ENCODE measurements at places on chromosomes 11 and 22.
A peak's percentile ranks its signal among the peaks of the same experiment; 100 is the strongest.

- DNase-seq, result no peak
These were observed 46.4 kb downstream of the RCN1 start for GRCh38 chr11:32137263-32137662.

GRCh38 chr22:31055635-31056159 lies 25.4 kb upstream of the SMTN start:
- DNase-seq, result no peak

DNA sequence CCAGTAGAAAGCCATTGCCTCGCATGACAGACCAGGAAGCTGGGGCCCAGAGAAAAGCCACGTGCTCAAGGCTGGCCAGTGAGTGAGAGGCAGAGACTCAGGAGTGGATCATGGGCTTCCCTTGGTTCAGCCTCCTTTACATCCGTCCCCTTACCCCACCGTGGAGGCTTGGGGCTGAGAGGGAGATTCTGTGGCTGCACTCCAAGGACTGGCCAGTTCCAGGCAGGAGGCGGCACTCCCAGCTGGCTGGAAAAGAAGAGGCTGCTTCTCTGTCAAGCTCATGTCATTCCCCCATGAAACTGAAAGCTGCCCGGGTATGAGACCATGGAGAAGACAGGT lies 6.6 kb upstream of the ASCL2 start:
- DNase-seq, result no peak

GRCh38 chr22:44697423-44698141 lies 4.4 kb upstream of the PRR5 start:
- DNase-seq, result no peak

GRCh38 chr11:65133724-65134123 lies 595 bp downstream of the SYVN1 start:
- DNase-seq, result no peak

DNA sequence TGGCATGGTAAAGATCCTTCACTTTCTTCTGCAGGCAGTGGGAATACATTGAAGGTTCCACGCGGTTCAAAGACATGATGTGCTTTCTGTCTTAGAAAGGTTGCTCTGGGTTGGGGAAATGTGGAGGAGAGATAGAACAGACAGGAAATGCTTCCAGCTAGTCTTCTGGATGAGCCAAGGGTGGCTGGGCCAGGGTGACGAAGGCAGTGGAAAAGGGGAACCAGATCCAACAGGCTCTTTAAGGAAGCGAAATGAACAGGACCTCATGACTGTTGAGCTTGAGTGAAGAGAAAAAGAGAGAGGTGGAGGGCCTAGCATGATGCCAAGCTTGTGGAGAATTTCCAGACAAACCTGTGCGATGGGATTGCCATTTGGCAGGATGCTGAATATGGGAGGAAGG lies 56.4 kb upstream of the LMO1 start:
- no peak for DNase-seq

GRCh38 chr11:26286472-26287066 lies 45.4 kb upstream of the ANO3 start:
- DNase-seq, result no peak

DNA sequence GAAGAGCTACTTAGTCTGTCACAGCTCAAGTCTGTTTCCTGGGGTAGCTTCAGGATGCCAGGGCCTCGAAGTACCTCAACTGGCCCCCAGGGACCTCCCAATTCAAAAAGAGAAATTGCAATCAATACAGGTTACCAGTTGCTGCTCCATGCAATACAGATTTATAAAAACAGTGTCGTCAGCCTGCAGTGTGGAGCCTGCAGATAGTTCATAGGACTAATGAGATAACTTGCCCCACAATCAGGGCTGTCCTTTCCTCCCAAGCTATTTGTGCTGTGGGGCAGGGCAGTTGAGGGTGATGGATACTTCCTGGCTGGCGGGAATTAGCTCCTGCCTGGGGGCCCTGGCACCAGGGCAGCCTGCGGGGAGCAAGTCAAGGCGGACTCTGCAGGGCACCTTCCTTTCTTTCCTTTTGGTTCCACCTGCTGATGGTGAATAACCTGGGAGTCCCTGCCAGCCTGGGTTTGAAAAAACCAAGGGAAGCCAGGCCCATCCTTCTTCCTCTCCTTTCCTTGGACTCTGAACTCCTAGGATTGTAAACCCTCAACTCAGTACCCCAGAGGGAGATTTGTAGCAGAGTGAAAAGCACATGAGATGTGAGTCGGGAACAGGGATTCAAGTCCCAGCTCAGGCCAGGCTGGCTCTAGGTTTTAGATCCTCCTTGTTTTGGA lies 216.6 kb downstream of the CEP164 start:
- no peak for DNase-seq

- DNase-seq, result peak; percentile 51
These were observed 7.9 kb upstream of the CYTH4 start for GRCh38 chr22:37274380-37274862.

GRCh38 chr11:9219115-9219514 lies 46.0 kb downstream of the DENND5A start:
- DNase-seq, result no peak

GRCh38 chr11:11510939-11511338 lies 110.9 kb downstream of the GALNT18 start:
- DNase-seq, result no peak

DNA sequence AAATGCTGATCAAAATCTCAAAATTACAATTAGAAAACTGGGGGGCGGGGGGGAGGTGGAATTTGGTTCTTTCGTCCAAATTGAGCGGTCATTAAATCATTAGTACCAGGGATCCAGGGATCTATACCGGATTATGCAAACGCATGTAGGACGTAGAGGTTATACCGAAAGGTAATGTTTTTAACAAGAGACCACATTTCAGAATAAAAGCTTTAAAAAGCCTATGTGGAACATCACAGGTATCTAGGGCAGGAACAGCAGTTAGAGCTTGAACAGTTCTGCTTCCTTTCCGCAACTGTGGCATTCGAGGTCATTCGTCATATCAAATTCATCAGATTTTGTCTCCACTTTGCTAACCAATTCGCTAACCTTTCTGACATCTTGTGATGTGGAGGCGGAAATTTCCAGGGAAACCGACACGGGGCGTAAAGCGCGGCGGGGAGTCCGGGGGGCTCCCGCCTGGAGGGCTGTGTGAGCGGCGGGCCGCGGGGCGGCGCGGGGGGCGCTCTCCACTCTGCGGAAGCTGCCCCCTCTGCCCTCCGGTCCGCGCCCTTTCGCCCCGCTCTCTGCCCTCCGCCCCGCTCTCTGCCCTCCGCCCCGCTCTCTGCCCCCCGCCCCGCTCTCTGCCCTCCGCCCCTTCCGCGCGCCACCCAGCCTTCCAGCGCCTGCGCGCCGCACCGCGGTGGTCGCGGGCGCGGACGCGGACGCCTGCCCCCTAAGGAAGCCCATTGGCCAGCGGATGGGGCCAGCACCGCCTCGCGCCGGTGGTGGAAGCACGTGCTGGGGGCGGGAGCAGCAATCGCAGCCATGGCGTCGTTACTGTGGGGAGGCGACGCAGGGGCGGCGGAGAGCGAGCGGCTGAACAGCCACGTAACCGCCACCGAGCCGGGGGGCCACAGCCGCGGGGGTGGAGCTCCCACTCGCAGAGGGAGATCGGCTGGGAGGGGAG lies at the start of gene DDX25:
TSS of gene DDX25 (plus strand) at position 798 of the 949 bp plus-strand sequence. CDS start at position 808, 10 bp downstream.
- no peak for DNase-seq

- DNase-seq, result peak; percentile 13
These were observed 4.5 kb downstream of the FAM118A start for GRCh38 chr22:45314054-45314721.

DNA sequence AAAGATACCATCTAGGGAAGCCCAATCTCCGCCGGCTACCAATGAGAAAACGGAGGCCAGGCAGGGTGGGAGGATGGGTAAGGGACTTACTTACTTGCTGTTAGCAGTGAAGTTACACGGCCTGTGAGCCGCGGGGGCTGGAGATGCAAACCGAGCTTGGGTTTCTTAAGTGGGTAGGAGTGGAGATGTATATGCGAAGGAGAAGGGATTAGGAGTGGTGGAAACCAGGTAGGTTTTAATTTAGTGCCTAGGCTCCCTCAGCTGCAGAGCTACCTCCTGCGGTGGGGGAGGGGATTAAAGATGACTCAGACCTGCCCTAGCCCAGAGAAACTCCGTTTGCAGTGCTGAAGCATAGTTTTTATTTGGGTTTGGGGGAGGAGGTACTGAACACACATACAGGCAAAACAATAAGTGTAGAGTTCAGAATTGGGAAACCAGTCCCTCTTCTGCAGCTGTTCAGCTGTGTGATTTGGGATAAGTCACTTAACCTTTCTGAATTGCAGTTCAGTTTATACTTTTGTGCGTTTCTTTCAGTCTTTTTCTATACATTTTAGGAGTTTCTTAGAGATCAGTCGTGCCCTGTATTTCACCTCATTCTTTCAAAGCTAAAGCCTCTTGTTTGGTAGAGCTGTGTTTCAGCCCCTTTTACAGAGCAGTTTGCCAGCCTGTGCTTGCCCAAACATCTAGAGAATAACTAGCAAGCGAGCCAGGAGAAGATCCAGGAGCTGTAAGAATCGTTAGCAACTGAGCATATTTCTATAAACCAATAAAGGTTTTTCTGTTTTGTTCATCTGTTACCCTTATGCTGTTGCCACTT lies 596 bp upstream of the TNRC6B start:
- DNase-seq, result peak; percentile 11

DNA sequence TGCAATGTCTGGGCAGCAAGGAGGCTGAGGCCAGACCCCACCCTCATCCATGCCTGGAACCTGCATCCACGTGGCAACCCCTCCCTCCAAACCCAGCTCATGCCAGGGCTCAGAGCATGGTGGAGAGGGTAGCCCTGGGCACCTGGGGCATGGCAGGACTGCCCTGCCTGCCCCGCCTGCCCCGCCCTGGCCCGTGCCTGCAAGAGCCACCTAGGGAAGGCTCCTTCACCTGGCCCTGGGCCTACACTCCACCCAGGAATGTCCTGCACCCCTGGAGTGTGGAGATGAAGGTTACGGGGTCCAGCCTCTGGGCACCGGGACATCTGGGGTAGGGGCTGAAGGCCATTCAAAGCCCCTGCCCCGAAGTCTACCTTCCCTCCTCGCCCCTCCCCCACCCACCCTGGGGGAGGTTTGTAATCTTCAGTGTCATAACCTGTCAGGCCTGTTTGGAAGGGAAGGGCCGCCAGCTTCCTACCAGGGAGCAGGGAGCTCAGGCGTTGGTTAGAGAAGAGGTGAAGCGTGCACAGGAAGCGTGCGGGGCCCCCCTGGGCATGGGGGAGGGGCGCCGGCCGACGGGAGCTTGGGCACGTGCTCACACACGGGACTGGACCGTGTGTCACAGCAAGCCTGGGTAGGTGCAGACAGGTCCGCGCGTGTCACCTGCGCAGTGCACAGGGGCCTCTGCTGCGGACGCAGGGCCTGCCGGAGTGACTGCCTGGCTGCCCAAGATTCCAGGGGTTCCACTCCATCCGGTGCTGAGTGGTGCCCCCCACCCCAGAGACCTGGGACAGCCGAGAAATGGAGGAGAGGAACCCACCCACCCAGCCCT lies 30.7 kb upstream of the TH start:
- no peak for DNase-seq

DNA sequence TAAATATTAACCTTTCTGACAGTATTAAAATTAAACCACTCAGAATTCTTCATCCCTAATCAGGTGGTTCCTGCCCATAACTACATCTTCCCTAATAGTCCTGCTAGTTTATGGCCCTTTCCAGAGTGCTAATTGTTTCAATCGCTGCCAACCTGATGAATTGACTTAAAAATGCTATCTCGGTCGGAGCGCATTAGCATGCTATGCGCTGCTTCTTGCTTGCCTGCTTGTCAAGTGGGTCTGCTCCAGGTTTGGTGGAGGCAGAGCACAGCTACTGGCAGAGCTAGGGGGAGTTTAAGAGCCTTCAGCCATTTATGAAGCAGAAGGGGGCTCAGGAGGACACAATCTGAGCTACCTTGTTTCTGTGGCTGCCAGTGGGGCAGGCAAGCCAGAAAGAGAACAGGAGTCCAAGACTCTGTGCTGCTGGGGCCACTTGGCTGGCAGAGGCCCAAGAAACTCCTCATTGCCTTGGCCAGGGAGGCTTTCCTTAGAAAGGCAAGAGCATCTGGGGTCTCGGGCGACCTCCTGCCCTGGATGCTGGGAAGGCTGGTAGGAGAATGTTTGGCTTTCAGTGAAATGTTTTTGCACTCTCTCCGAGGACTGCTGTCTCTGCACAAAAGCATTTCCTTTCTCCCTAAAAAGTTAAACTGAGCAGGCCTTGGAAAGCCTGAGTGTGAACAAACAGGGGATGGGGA lies 62.1 kb upstream of the PHOX2A start:
- no peak for DNase-seq

GRCh38 chr11:8613036-8613435 lies 19.0 kb upstream of the STK33 start:
- no peak for DNase-seq

- DNase-seq, result no peak
These were observed 34.1 kb downstream of the SERGEF start for GRCh38 chr11:17978553-17979287.

DNA sequence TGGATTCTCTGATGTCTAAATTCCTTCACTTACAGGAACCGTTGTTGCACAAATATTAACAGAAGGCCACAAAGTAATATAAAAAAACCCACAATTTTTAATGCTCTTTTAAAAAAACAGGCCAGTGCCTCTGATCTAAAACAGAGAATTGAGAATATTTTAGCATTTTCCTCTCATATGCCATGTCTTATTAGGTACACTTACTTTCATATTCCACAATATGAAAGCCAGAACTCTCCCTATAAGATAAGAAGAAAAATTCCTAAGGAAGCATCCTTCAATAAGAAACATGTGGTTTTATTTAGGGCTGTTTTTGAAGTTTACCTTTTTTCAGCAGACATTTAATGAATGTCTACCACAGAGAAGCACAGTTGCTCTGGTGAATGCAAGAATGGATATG lies 214.5 kb downstream of the FAT3 start:
- no peak for DNase-seq

GRCh38 chr22:46641811-46642266 lies 21.7 kb downstream of the GRAMD4 start:
- DNase-seq, result no peak

DNA sequence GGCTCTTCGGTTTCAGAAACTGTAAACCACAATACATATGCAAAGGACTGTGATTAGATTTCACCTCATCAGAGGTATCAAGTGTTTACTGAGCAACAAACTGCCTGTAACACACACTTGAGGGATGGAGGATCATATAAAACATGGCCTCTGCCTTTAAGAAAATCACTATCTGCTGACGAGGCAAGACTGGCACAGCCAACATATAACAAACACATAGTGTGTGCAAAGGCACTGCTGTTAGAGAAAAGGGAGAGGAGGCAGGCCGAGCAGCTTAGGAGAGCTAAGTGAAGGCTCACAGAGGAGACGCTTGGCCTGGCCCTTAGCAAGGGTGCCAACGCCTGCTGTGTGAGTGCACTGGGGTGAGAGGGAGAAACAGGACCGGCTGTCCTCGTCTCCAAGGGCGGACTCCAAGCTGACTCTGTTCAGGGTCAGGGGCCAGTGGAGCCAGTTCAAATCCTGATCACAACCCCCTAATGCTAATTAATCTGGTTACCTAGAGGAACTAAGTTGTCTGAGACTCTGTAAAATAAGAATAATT lies 48.2 kb downstream of the LRFN4 start:
- no peak for DNase-seq

- DNase-seq, result no peak
These were observed 8.1 kb upstream of the OR10W1 start for GRCh38 chr11:58276151-58276550.

- DNase-seq, result no peak
These were observed 75.7 kb downstream of the KIAA1671 start for GRCh38 chr22:25027959-25028840.

GRCh38 chr11:100860318-100861155 lies 173.4 kb downstream of the ARHGAP42 start:
- DNase-seq, result no peak
